ENCODE measurements at places on chromosomes 2 and 18.

GRCh38 chr2:211751848-211752247 is 786.8 kb downstream of the ERBB4 start:
- no peak for DNase-seq

DNA sequence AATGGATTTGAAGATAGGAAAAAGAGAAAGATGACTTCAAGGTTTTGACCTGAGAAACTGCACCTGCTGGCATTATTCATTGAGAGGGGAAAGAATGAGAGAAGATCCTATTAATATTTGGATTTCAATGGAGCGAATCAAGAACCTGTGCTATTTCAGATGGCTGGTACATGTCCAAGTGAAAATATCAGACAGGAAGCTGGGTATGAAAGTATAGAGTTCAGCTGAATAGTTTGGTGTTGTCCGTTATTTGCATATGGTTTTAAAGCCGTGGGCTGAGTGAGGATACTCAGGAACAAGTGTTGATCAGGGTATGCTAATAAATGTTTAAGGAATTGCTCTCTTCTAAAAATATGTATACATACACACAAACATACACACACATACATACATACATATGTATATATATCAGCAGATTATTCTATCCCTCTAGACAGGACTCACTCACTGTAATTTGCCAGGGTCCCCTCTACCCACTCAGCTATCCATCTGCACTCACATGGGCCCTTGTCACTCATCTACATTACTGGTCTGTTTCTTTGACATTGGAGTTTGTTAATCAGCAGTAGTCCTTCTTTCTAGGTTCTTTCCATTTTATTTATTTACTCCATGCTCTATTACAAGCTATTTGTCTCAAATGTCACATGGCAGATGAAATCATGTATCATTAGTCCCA is 33.9 kb upstream of the IKZF2 start:
- no peak for DNase-seq

GRCh38 chr2:180907731-180908130 is 72.7 kb upstream of the UBE2E3 start:
- peak; percentile 82 for DNase-seq

DNA sequence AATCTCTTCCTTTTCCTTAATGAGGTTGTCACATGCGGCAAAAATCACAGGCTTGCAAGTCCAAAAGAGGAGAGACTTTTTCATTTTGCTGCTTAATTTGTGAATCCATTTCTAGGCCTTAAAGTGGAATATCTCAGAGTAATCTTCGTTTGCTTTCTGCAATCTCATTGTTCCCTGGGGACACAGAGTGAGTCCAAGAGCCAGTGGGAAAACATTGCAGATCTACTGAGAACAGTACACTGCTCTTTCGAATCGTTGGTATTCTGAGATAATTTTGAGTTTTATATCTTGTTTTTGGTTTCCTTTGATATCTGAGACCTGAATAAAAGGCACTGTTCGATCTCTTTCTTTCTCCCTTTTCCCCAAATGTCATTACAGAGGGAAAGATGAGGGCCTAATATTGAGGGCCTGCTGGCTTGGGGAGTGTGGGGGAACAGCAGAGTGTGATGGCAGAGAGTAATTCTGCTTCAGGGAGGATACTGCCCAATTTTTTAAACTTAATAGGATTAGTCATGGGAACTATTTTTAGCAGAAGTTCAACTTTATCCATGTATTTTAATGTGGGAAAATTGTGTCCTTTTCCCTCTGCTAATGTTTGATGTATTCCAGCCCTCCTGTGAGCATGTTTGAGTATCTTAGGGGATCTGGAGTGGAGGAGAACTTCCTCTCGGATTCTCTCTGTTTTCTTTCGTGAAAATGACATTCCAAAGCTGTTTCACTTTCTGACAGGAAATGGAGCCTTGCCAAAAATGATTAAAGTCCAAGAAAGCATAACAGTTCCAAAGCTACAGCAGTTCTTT is 418.2 kb upstream of the ZEB2 start:
- DNase-seq, result peak; percentile 78

DNA sequence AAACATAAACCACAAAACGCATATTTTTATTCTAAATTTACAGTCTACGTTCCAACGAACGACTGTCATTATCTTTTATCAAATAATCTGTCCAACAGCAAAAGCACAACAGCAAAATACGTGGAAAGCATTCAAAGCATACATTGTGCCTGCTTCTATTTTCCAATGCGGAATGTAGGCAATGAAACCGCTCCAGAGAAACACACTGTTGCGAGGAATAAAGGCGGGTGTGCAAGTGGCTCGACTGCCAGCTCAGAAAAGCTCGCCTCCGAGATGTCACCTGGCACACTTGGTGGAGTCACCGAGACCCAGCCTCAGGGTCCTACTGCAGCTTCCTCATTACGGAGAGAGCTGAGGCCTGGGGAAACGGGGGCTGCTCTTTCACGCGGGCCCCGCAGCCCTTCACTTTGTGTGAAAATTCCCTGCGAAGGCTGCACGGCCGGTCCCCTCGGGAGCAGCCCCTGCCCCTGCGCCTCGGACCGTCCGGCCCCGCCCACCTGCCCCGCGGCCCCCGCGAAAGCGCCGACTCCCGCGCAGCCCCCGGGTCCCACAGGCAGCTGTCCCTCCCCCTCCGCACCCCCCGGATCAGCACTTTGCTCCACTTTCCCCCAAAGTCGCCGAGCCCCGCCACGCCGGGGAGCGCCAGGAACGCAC is 752 bp downstream of the MGAT4A start:
- DNase-seq, result no peak

DNA sequence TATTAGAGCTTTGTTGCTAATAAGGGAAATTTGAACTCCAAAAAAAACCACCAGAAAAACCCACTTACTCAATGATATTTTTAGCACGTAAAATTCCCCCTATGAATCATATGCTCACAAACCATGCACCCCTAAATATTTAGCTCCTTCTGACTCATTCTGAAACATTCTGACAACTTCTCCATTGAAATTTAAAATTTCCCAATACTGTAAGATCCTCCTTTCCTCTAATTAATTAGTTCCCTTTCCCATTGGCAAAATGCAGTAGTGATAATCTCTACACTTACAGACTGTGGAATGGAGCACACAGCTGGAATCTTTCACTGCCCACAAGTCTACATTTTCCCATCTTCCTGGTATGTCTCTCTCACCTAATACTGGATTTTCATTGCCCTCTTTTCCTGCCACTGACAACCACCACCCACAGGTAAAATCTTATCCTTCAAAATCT is 215.8 kb upstream of the ACVR2A start:
- no peak for DNase-seq

DNA sequence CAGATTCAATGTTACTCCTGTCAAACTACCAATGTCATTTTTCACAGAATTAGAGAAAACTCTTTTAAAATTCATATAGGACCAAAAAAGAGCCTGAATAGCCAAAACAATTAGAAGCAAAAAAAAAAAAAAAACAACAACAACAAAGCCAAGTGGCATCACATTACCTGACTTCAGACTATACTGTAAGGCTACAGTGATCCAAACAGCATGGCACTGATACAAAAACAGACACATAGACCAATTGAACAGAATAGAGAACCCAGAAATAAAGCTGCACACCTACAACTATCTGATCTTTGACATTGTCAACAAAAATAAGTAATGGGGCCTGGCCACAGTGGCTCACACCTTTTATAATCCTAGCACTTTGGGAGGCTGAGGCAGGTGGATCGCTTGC is 53.2 kb downstream of the TAF4B start:
- no peak for DNase-seq

All from M059J (cell line).